ENCODE measurements at places on chromosomes 2 and 18.

DNA sequence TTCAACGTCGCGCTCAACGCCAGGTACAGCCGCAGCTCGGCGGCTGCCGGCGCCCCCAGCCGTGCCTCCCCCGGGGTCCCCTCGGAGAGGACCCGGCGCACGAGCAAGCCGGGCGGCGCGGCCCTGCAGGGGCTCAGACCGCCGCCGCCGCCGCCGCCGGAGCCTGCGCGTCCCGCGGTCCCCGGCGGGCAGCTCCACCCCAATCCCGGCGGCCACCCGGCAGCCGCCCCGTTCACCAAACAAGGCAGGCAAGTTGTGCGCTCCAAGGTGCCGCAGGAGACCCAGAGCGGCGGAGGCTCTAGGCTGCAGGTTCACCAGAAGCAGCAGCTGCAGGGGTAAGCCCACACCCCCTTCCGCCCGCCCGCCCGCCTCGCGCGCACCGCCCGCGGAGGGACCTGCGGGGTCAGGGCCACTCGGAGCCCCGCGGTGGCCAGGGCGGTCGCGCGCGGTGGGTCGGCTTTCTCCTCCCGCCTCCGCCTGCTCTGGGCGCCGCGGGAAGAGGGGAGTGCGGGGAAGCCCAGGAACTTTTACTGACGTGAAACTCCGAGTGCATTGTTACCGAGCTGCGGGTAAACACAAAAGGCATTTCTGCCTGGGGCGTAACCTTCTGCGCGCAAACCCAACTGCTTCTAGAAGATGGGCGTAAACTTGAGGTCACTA is 861 bp downstream of the LTBP1 start:
- peak; percentile 30 for DNase-seq

GRCh38 chr2:164903204-164903603 is 52.1 kb downstream of the SLC38A11 start:
- DNase-seq, result peak; percentile 57

DNA sequence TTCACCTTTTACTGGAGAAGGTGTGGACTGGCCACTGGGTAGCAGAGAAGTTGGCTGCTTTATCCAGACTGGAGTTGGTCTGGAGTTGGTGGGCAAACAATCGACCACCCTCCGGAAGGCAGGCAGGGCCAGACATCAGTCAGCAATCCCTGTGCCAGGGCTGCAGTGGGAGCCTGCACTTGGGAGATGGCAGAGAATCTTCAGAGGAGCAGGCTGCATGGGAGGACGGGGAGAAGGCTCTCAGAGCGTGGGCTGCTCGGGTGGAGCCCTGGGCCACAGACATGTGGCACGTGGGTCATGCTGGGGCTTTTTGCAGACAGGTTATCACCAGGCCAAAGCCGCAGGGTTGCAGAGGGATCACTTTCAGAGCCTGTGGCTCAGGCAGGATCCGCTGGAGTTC is 29.6 kb downstream of the SLC9A4 start:
- no peak for DNase-seq

DNA sequence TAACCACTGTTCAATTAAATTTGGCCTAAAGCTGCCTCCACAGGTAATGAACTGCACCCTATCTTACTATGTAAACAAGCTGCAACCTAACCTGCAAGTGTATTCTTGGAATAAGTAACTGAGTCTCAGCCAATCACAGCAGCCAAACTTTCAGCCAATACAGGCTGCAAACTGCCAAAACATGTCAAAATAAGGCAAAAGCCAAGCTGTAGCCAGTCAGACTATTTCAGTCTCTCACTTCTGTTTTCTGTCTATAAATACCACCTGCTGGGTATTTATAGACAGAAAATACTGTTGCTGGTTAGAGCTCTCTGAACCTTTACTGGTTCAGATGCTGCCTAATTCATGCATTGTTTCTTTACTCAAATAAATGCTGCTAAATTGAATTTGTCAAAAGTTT is 14.3 kb downstream of the C2orf76 start:
- DNase-seq, result no peak

DNA sequence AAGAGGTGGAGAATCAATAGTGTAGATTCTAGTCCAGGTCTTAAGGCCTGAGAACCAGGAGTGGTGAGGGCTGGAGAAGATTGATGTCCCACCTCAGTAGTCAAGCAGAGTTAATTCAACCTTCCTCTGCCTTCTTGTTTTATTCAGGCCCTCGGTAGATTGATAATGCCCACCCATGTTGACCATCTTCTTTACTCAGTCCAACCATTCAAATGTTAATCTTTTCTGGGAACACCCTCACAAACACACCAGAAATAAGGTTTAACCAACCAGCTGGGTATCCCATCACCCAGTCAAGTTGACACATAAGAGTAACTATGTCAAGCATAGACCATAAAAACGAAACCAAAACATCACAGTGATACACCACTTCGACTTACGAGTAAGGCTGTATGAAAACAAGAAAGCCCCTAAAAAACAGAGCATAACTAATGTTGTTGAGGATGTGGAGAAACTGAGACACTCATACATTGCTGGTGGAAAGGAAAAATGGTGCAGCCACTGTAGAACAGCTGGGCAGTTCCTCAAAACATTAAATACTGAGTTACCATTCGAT is 57.5 kb downstream of the SLC35F5 start:
- no peak for DNase-seq

DNA sequence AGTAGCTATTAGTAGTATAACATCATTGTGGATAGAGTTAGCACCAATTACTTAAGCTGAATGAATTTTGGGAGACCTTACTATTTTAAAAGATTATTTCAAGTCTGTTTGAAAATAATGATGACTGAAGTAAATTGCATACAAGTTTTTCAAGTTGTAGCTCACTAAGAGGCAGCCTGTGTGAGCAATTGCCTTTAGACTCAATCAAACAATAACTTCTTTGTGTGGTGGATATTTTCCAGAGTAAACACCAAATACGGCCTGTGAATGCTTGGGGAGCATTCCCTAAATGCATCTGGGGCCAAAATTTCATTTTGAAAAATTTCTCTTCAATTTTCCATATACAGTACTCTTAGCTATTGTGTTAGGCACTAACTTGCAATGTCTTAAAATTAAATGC is 7.9 kb downstream of the SERPINB12 start:
- no peak for DNase-seq

GRCh38 chr18:5983488-5983887 is 88.2 kb upstream of the TMEM200C start:
- no peak for DNase-seq

GRCh38 chr2:181613241-181613640 is 43.7 kb downstream of the CERKL start:
- DNase-seq, result no peak

- DNase-seq, result no peak
These were observed 104.7 kb upstream of the DSEL start for GRCh38 chr18:67621049-67621713.

DNA sequence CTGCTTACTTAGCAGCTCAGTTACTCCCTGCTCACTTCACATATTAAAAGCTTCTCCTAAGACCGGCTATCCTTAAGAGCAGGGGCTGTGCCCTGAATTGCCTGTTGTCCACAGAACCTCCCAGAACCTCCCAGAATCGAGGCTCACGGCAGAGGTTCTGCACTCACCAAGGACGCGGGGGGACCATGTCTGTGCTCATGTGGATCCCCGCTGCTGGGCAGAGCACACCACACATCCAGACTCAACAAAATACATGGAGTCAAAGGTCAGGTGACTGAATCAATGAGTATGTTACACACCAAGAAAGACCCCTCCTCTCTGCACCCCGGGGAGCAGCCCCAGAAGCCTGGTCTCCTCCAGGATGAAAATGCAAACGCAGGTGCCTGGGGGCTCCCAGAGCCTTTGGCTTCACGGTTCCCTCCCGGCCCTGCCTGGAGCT is 149.0 kb downstream of the MBP start:
- no peak for DNase-seq

DNA sequence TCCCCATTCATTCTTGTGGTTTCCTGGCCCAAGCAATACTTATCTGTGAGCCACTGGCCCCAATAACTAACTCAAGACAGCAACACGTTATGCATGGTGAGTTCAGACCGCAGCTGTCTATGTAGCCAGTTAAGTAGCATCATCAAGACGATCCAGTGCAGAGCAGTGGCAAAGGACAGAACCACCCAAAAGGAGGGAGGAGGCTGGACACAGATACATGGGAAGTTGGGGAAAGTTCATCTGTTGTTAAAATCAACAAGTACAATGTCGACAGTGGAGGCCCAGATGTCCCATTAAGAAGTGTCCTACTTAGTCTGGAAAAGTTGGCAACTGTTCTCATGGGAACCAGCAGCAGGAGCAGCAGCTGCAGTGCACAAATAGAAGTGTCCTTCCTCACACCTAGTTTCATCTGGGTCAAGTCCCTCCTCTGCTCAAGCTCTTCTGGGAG is 106.9 kb upstream of the THOC1 start:
- peak; percentile 80 for DNase-seq

DNA sequence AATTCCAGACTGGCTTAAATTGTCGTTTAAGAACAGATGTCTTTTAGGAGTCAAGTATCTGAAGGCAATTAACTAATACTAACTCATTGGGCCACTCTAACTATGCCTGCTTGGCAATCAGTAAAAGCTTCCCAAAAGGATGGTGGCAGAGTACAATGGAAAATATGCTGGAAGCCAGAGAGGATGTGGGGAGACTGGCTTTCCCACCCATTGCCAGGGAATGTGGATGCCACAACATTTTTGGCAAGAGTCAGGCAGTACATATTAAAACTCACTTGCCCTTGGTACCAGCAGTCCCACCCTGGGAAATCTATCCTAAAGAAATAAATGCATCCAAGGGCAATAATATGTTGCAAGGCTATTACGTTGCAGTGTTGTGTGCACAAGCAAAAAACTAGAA is 74.0 kb upstream of the FZD7 start:
- DNase-seq, result peak; percentile 82

DNA sequence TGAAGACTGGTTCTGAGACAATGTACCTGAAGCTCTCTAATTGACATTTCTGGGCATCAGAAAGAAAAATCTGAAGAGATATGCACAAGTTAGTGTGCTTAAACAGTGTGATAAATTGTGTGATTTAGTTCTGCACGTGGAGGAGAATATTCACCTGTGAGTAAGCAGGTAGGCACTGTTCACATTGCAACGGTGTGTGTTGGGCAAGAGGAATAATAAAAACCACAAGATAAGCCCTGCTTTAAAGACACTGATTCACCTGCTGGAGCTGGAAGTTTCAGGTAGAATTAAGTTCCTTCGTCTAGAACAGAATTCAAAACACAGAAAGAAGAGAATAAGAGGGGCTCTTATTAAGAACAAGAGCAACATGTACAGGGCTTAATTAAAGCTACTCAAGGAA is 864.3 kb upstream of the SOX11 start:
- DNase-seq, result no peak

GRCh38 chr18:48975817-48976649 is 25.3 kb upstream of the SMAD7 start:
- peak; percentile 68 for DNase-seq

DNA sequence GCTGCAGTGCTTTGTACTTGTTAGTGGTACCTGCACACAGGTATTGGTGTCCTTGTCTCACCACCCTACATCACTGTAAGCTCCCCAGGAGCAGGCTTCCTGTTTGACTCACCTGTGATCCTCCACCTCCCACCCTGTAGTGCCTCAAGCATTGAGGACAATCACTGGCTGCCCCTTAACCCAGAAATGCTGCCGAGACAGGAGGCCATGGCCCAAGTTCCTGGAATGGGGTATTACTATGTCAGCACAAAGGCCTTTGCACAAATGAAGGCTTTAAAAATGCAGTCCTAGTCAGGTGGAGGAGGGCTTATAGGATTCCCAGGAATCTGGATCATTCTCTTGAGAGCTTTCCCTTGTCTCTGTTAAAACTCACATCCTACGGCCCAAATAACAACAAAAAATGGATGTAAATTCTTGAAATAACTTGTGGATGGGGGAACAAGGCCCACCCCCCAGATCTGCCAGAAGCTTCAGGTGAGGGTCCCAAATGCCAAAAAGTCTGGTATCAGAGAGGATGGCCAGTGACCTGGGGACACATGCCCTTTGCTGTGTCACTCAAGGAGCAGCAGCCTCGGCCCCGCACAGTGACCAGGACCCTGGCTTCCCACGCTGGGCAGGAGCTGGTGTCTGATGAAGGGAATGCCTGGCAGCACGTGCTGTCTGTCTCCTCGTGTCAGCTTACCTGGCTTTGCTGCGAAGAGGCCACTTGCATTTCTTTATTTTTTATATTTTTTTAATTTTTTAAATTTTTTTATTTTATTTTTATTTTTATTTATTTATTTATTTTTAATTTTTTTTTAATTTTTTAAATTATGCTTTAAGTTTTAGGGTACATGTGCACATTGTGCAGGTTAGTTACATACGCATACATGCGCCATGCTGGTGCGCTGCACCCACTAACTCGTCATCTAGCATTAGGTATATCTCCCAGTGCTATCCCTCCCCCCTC is 3.7 kb upstream of the IL37 start:
- DNase-seq, result no peak

DNA sequence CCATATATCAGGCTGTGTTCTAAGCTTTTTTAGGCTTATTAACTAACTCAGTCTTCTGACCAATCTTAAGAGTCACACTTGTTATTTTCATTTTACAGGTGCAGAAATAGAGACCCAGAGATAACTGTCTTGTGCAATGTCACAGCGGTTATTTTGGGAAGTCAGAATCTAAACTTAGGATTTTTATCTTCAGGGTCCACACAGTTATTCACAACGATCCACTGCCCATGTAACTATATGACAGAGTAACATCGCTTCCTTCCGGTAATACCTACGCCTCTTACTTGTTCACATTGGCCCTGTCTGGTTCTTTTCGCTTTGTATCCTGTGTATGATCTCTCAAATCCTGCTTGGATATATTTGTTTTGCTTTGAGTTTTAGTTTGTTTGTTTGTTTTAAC is 631.7 kb downstream of the LRP1B start:
- DNase-seq, result no peak

- peak; percentile 18 for DNase-seq
These were observed 23.0 kb downstream of the TCF7L1 start for GRCh38 chr2:85156153-85156552.

GRCh38 chr2:163667064-163667887 is 68.5 kb downstream of the FIGN start:
- DNase-seq, result peak; percentile 93

DNA sequence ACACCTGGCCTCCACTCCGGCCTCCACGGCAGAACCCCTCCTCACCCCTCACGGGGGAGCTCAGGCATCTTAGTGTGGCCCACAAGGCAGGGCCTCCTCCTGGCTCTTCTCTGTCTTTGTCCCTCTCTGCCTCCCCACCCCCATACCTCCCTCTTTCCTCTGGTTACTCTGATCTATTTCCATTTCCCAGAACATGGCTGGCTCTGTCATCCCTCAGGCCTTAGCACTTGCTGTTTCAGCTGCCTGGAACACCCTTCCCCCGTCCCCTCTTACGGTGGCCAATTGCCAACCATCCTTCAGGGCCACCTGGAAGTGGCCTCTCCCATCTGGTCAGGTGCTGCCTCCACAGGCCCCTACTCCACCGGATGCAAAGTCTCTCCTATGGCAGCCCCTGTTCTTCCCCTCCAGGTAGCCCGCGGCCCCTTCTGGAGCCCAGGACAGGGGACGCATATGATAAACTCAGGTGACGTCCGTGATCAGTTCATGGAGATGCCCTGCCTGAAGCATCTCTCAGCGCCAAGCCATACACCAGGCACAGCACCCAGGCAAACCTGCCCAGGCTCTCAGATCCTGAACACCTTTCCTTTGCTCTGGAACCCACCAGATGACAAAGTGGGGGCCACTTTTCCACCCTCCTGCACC is 3.6 kb upstream of the ECEL1 start:
- DNase-seq, result no peak
